ENCODE measurements at places on chromosomes 6 and 20.

- no peak for DNase-seq
Observed at GRCh38 chr6:106060167-106060566, 26.0 kb upstream of the PRDM1 start.

GRCh38 chr6:159693128-159693893, at the start of gene SOD2:
SOD2 (minus strand) TSS chr6:159693241; CDS start chr6:159693167, 74 bp downstream.
- DNase-seq = peak; percentile 60

DNA sequence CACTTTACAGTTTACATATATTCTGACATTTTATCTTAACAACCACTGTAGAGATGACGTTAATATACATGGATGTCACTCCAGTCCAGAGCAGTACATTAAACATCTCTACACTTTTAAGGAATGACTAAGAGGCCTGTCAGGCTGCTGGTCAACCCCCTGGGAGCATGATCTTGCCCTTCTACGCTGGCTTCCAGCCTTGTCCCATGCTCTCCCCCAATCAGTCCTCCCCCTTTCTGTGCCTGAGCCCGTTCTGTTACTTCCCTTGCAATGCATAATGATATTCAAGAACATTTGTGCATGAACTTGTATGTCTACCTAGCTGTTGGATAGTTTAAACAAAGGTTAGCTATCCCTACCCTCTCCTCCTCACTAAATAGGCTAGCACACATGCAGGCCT, 40.5 kb upstream of the PLCB4 start:
- no peak for DNase-seq

DNA sequence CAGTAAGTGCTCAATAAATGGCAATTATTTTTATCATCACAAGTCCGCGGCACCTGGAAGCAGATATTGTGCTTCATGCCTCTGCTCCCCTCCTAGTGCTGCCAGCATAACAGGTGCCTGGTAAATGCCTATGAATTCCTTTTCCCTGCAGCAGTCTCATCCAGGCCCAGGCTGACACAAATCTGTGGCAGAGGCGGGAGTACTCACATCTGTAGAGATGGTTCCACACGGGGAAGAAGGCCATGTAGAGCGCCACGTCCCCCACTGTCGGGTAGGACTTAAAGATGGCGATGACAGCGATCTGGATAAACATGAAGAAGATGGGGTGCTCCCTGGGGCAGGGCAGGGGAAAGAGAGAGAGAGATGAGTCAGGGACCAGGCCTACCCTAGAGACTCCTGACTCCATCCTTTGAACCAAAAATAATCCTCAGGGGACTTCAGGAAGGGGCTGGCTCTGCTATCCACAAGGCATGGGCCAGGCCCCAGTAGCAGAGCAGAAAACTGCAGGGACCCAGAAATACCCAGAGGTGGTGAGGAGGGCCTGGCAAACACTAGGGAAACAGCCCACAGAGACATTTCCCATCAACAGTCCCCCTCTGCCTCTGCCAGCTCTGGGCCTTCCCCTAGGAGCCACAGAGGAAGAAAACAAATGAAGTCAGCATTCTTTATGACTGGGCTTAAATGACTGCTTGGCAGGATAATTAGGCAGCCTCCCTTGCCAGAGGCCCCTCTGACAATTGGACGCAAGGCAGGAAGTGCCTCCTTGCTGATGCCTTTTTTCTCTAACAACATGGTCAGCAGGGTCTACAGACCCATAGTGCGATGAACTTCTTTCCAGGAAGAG, 23.0 kb downstream of the MAP1LC3A start:
- peak; percentile 13 for DNase-seq

DNA sequence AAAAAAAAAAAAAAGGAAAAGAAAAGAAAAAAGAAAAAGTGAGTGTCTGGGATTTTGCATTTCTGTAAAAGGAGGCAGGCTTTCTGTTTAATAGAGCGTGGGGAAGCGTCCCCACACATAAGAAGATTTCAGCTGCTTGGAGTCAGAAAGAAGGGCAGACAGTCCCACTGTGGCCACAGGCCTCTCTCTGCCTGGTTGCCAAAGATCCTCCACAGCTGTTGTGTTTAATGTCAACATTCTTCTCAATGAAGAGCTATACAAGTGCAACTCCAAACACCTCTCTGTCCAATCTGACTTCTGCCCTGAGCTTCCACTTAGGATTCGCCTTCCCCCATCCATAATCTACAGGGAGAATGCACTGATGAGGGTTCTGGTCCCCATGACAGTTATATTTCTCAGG, 64.3 kb upstream of the MLN start:
- DNase-seq = no peak

DNA sequence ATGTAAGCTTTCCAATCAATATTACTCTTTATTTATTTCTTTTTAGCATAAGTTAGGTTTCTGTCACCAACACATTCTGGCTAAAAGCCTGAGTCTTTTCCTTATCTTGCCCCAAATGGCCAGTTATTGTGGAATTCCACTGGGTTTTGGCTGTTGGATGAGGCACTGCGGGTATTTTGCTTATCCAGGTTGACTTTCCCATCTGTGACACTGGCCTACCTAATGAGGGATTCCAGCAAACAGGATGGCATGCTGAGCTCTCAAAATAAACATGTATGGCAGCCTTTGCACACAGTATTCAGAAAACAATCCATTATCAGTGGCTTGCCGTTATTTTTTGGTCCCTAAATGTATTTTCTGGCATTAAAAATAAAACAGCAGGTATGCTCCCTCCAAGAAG, 6.5 kb upstream of the RALGAPB start:
- no peak for DNase-seq

GRCh38 chr20:22691369-22692118, 107.2 kb upstream of the FOXA2 start:
- peak; percentile 57 for DNase-seq

DNA sequence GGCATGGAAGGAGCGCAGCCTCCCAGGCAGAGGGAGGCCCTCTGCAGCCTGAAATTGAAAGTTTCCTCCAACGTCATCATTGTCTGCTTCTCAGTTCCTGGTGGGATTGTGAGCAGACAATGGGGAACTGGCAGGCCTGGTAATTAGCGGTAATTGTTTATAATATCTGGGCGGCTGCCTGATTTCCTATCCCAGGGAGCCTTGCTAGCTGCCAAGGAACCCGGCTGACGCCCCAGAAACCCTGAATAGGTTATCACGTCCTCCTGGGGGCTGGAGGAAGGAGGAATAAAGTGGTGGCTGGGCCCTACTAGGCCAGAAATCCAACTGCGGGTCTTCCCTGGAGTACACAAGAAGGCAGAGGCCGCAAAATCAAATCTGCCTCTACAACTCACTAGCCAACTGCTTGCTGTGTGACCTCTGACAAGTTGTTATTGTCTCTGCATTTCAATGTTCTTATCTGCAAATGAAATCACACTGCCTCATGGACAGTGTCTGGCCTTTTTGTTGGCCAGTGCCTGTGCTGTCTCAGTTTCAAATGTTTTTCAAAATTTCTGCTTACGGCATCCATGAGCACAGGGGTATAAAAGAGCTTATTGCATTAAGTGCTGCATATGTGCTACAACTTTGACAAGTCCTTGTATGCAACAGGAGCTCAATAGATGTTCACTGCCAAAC, 16.9 kb downstream of the KCNK15 start:
- peak; percentile 84 for DNase-seq

GRCh38 chr6:75084872-75085381, 120.9 kb downstream of the COL12A1 start:
- peak; percentile 15 for DNase-seq

- no peak for DNase-seq
Observed at GRCh38 chr20:61806995-61807394, 258.7 kb downstream of the TAF4 start.

GRCh38 chr6:38307740-38308139, 332.0 kb downstream of the BTBD9 start:
- DNase-seq = no peak

GRCh38 chr6:161406646-161407045, 132.8 kb upstream of the AGPAT4 start:
- peak; percentile 59 for DNase-seq

GRCh38 chr20:59933849-59934585, 580 bp upstream of the SYCP2 start:
- DNase-seq = peak; percentile 77

DNA sequence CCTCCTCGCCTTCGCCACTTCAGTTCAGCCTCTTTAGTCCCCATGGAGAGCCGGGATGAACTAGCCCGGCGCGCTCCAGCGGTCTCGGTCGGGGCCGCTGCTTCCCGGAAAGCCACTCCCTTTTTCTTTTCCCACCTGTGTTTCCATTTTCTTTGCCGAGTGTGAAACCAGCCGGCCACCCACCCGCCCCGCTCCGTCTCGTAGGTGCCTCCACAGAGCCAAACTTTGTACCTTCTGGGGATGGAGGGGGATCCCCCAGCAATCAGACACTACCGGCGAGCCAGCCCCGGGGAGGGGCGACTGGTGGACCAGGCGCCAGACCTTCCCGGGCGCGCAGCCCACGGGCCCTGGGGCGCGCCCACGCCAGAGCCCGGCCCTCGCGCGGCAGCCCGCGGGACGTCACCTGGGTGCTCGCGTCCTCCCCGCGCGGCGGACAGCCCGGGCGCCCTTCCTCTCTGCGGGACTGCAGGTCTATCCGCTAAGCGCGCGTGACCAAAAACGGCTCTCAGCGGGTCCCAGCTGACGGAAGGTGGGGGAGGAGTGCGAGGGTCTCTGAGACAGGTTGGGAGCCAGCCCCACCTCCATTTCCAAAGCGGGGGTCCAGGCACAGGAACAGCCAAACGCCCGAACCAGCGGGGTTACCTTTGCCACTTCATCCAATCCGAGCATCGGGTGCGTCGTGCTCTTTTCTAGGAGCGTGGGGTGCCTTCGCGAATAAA, at the start of gene MCHR2:
Gene MCHR2 (minus strand): TSS at position 691 of the 719 bp plus-strand sequence. CDS start 38,076 bp downstream, outside the sequence.
- DNase-seq = no peak

DNA sequence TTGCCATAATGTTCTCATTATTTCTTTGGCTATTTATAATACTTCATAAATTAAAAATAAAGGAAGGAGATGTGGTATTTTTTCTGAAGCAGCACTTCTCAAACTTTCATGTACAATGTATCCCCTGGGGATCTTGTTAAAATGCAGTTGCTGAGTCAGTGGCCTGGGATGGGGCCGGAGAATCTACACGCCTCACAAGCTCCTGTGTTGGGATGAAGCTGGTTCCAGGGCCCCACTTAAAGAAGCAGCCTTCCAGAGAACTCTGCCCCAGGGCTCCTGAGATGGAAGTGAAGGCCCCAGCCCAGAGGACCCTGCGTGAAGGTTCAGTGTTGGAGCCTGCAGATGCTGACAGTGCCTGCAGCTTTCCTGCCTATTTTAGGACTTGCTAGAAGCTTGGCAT, 40.1 kb upstream of the SLC23A2 start:
- DNase-seq = no peak

DNA sequence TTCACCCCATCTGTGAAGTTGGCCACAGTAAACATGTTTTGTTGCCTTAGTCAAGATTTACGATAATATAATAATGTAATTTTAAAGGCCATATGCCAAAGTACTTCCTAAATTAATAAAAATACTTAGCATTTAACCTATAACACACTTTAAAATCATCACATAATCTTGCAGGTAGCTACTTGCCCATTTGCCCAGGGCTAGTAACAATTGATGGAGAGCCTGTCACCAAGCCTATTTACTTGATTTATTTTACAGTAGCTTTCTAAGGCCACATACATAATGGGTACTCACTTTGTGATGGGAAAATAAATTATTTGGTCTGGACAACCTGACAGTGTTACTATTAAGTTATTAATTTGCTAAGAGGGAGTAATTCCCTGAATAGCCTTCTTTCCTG, 14.5 kb downstream of the BTBD9 start:
- DNase-seq = no peak

GRCh38 chr6:81708113-81708699, 44.3 kb downstream of the TENT5A start:
- DNase-seq = peak; percentile 14

DNA sequence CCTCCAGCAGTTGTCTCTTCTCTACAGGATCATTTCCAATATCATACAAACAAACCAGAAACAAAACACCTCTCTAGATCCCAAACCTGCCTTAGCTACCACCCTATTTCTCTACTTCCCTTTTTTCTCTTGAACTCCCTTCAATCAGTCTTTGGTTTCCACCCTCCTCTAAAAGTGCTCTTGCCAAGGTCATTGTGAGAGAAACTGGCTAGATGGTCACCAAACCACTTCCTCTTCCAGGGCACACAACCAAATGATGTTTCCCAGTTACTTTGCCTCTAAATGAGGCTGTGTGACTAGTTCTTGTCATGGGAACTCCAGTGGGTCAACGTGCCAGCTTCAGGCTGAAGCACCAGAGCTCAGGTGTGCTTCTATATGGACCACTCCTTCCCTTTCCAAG, 85.8 kb upstream of the ARMC2 start:
- DNase-seq = no peak

DNA sequence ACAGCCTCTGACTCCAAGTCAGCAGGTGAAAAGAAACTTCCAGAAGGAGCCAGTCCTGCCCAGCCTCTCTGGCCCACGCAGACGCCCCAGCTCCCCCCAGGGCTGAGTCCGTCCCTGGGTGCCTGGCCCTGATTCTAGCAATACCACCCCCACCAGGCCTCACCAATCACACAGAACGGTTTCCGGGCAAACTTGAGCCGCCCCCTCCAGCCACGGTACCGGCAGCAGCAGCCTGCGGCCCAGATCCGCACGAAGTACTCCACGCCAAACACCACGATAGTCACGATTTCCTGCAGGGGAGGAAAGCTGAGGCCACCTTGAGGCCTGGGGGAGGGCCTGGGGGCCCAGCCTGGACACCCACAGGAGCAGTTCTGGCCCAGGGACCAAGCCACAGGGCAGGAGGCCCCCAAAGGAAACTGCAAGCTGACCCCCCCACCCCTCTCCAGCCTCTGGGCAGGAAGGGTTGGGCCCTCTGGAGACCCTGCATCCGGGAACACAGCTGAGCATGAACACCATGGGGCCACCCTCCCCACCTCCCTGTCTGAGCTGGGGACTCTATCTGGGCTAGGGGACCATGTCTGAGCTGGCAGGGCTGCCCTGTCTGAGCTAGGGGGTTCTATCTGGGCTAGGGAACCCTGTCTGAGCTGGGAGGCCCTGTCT, 27.2 kb downstream of the KCNQ2 start:
- no peak for DNase-seq

GRCh38 chr20:11457488-11457887, 460.2 kb upstream of the BTBD3 start:
- no peak for DNase-seq

DNA sequence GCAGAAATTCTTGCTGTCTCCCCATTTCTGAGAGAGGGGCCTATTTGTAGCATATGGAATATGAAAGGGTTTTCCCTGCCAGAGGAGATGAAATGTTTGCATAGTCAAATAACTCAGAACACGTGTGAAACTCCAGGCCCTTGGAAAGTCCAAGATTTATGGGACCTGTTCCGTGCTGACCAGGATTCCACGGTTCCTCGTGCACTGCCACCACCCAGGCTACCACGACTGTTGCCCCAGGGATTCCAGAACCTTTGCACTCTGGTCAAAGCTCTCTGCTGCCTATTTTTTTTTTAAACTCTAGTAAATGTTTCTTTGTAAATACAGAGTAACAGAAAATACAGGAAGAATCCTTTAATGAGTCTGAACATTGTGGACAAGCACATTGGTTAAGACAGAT, 35.0 kb downstream of the MYLK4 start:
- no peak for DNase-seq

GRCh38 chr20:17497821-17498580, 33.2 kb downstream of the BFSP1 start:
- no peak for DNase-seq

- DNase-seq = no peak
Observed at GRCh38 chr20:32625996-32626395, 40.9 kb upstream of the NOL4L start.
